ENCODE measurements at places on chromosomes 4 and X. TPM values are rescaled to one million over a fixed set of nuclear protein-coding genes. Genes with fewer than 3 reads are reported as not detected.

- DNase-seq: no peak
These were observed 30.1 kb downstream of the ZRSR2 start for GRCh38 chrX:15820106-15821073.

DNA sequence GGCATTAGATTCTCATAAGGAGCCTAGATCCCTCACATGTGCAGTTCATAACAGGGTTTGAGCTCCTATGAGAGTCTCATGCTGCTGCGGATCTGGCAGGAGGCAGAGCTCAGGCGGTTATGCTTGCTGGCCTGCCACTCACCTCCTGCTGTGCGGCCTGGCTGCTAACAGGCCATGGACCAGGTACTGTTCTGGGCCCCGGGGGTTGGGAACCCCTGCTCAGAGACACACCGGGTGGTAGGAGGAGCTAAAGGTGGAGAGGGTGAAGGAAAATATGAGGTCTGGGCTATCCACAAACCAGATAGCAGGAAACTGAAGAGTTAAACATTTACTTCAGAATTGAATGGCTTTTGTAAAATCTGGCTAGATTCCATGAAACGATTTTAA lies 5.9 kb upstream of the F11 start:
- DNase-seq: no peak

DNA sequence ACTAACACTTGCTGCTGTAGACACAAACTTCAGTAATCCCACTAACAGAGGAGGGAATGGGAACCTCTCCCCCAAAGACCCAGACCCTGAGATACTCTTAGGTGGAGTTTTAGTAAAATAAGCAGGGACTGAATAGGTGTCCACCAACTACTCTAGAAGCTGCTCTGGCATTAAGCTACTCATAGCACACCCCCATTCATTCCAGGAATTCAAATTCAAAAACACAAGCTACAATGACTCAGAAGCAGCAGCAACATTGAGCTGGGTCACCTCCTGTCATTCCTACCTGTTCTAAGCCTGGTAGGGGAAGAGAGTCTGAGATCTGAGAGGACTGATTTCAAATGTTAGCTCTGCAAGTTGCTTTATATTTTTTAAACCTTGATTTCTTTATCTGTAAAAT lies 135.4 kb upstream of the FRMPD4 start:
- DNase-seq: no peak

DNA sequence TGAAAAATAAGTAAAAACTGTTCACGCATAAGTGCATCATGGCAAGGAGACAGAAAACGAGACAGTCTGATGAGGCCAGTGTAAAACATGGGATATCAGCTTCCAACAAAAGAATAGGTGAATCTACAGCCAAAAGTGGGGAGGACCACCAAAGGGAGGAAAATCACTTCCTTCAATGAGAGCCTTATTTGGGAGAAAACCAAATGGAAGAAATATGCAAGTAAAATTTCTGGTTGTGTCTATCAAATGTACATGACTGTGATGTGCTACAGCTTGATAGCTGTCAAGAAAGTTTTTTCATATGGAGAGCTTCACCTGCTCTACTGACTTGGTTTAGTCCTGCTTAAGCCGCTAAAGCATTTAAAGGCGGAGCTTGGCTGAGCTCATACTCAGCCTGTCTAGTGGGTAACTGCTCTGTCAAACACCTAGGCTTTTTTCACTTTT lies 66.2 kb downstream of the MAGEA1 start:
- DNase-seq: no peak

USP26 gene
- total RNA-seq: not detected

DNA sequence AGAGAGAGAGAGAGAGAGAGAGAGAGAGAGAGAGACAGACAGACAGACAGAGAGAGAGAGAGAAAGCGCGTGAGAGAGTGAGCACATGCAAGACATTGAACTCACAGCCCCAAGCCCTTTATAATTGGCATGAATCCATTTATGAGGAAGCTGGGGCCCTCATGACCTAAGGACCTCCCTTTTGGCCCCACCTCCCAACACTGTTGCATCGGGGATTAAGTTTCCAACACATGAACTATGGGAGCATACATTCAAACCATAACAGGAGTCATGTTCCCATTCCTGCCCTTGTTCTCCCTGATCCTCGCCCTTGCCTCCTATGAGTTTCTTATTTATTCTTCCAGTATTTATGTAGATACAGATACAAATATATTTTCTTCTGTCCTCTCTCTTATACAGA lies 269.8 kb upstream of the ARX start:
- no peak for DNase-seq

TMEM271 gene
- not detected for total RNA-seq

DNA sequence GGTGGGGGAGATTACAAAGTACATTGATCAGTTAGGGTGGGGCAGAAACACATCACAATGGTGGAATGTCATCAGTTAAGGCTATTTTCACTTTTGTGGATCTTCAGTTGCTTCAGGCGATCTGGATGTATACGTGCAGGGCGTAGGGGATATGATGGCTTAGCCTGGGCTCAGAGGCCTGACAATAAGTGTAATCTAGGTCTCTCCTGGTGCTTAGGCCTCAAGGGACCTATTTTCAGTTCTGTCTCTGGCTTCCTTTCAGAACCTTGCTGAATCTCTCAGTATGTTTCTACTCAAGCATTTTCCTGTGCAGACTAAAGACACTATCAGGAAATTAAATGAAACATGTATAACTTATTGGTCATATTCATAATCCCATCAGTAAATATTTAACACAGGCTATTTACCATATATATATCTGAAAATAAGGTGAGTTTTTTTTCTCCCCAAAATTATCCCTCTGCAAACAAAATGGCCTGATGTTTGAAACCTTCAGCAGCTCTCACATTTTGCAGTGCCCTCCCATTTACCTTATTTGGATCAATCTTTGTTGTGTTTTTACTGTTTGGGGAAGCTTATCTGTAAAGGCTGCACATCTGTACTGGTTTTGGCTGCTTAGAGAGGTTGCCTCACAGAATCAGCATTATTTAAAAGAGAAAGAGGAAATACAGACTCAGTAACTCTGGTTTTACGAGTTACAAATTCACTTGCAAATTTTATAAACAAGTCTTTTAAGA lies 2.3 kb upstream of the ZCCHC4 start:
- DNase-seq: no peak

- peak; percentile 51 for DNase-seq
These were observed at the start of gene GAB1 for GRCh38 chr4:143336781-143337599. Gene GAB1, plus strand, starts transcription at chr4:143336876. Its CDS starts 313 bp downstream, at chr4:143337189.

- DNase-seq: no peak
These were observed 195.0 kb upstream of the LDB2 start for GRCh38 chr4:17093481-17093880.

GRCh38 chr4:87644286-87644685 lies 5.8 kb upstream of the DMP1 start:
- no peak for DNase-seq

GRCh38 chrX:15714529-15714928 lies 23.5 kb upstream of the CA5B start:
- no peak for DNase-seq

DNA sequence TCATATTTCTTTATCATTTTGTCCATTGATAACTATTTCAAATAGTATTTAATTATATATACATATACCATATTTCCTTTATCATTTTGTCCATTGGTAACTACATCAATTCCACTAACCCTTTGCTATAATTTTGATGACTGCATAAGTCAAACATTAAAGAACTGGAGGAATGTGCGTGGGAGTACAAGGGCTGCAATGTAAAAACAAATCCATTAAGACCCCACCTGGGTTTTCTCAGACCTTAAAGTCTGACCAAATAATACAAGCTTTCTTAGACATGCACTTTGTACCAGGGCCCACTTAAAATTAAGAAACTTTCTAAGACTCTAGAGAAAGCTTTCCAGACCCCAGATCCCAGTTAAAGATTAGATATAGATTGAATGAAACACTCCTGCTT lies 1622.4 kb upstream of the PCDH10 start:
- DNase-seq: no peak

DNA sequence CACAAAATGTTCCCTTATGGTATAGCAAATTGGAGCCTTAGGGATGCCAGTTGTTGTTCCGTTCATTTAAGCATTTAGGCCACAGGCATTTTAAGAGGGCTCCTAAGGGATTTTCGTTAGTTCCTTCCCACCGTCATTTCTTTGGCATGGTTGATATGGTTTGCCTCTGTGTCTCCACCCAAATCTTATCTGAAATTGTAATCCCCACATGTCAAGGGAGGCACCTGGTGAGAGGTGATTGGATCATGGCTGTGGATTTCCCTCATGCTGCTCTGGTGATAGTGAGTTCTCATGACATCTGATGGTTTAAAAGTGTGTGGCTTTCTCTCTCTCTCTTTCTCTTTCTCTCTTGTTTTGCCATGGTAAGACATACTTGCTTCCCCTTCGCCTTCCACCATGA lies 104.1 kb downstream of the ASB9 start:
- DNase-seq: no peak

MCF2 gene
- total RNA-seq: 0.40 TPM

GRCh38 chr4:128930051-128930450 lies 120.6 kb downstream of the JADE1 start:
- DNase-seq: no peak

GK gene
- 19.6 TPM for total RNA-seq

DNA sequence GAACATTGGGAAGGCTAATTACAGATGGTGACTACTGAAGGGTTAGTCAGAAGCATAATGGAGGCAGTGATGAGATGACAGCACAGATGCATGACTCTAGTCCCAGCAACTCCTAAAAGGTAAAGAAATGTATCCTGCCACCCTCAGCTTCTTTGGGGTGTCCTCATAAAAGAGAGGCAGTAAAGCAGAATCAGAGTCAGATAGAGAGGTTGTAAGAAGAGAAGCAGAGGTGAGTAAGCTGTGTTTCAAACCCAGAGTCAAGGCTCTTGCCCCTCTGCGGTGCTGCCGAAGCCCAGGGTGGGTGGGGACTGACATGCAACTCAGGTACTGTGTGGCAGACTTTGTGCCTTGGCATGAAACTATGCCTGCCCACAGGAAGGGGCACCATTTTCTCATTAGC lies 59.5 kb upstream of the PGM2 start:
- no peak for DNase-seq

GRCh38 chr4:121255986-121256750 lies 92.0 kb upstream of the TNIP3 start:
- peak; percentile 84 for DNase-seq

DNA sequence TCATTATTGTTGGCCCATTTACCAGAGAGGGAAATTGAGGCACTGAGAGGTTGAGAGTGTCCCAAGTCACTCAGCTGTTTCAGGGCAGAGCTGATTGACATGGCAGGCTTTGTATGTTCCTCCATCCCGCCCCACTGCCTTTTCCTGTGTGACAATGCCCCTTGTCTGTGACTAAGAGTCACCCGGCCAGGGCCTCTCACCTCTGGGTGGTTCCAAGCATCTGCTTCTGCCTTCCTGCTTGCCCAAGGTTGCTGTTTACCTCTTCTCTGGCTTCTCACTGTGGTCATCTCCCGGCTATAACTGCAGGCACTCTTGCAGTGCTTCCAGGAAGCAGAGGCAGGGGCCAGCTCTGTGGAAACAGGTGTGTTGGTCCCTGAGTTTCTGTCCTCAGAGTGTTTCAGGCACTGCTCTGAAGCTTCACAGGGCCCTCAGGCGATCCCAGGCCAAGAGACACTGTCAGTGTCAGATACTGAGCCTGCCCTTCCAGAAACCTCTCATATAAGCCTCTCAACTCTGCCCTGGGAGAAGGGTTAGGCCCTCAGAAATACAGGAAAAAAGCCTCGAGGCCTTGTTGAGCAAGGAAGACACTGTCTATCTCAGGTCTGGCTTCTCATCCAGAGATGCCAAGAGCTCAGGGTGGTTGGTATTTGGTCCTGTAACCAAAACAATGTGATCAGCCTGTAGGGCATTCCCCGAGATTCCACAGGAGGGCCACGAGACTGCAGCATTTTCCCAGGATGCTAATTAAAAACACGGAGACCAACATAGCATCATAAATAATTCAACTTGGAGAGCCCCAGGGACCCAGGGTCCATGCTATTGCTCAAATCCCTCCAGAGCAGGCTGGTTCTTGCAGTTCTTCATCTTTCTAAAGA lies 42.0 kb upstream of the PROM1 start:
- DNase-seq: no peak

DNA sequence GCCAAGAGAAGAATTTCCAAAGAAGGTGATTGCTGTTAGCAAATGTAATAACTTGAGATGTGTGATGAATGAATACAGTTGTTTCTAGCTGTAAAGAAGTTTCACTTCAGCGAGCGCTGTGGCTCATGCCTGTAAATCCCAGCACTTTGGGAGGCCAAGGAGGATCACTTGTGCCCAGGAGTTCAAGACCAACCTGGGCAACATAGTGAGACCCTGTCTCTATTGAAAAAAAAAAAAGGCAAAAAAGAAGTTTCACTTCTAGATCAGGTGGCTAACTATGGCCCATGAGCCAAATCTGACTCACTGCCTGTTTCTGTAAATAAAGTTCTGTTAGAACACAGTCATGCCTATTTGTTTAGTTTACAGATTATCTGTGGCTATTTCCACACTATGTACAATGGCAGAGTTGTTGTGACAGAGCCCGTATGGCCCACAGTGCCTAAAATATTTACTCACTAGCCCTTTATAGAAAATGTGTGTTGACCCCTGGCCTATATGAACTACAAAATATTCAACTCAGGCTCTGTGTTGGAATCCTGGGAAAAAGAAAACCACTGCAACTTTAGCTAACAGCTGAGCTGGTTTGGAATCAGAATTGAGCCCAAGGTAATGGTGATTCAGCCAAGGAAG lies 54.1 kb upstream of the PRPS1 start:
- DNase-seq: no peak

DNA sequence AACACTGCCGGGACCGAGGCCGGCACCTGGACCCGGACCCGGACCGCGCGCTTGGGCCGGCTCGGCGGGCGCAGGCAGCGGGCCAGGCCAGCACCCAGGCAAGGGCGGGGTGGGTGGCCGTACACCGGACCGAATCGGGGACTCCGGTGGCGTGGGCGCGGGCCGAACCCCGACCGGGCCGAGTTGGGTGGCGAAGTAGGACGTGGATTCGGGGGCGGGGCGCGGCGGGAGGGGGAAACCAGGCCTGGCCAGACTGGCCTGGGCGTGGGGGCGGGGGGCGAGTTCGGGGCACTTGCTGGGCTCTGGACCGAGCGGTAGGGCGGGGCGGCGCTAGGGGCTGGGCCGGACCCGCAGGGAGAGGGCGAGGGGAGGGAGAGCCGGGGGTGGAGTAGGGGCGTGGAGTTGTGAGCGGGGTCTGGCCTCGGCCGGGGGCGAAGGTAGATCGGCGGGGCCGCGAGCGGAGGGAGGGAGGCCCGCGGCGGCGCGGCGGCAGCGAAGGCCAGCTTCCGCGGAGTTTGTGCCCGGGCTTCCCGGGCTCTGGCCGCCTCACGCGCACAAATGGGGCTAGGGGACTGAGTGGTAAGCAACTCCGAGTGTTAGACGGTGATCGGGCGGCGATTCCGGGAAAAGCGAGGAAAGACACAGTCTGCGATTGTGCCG lies 1.8 kb upstream of the BCORL1 start:
- peak; percentile 40 for DNase-seq

DNA sequence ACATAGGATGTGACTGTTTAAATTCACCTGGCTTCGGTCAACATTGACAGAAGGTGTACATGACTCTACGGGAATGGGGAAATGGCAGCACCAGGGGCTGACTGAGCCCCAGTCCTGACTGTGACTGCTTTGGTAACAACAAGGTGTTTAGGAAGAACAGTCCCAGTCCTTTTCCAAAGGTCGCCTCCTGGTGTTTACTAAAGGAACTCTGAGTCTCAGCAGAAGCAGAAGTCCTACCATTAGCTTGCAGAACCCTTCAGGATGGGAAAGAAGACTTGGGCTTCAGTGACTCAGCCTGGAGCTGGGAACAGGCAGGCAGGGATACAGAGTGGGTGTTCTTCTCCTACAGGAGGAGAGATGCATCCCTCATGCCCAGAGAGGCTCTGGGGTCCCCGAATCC lies 103.3 kb downstream of the MGST2 start:
- DNase-seq: no peak

- DNase-seq: no peak
These were observed 165.6 kb upstream of the GALNT7 start for GRCh38 chr4:173002830-173003561.

Measured in activated CD8-positive, alpha-beta memory T cell treated with anti-CD3 and anti-CD28 coated beads, Interleukin-2, amount 10 ng/mL, durations not matched to agents 7 days and 5 days (primary cell).